ENCODE measurements at places on chromosomes 11 and 22. TPM values are rescaled to one million over a fixed set of nuclear protein-coding genes. Genes with fewer than 3 reads are reported as not detected.

Gene DSCAML1
- not detected for total RNA-seq

DNA sequence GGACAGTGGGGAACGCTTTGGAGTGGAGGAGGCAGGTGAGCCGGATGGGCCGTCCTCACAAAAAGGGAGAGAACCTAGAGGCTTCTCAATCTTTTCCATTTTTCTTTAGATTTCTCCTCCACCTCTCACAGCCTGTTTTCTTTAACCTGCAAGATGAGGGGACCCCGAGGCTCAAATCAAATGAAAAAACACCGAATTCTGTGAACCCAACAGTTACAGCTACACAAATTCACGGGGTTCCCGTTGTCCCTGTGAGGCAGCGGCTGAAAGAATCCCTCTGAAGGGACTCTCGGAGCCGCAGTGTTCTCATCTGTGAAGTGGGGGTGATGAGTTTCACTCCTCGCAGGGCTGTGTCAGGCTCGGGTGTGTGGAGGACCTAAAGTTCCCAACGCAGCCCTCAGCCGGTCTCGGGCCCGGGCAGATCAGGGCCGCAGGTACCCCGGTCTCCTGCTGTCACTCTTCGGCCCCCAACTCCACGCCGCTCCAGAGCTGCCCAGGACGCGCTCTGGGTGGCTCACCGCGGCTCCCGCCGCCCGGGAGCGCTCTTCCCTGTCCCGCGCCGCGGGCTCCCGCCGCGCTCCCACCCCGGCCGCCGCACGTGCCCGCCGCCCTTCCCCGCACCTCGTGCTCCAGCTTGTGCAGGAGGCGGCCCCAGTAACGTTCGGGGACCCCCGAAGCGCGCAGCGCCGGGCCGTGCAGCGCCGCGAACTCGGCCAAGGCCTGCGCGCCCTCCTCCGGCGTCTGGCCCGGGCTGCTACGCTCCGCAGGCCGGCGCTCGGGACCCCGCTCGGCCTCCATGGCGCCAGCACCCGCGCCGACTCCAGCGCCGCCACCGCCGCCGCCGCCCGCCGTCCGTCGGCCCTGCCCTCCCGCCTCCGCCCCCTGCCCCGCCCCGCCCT lies at the start of gene TTLL12:
Gene TTLL12 (minus strand): TSS at position 863 of the 899 bp plus-strand sequence. CDS start 65 bp downstream, at position 798.
- no peak for DNase-seq

Gene MYBPC3
- not detected for total RNA-seq

- DNase-seq: no peak
These were observed 4.4 kb downstream of the LAMTOR1 start for GRCh38 chr11:72098741-72099140.

- DNase-seq: no peak
These were observed 205.9 kb downstream of the ST3GAL4 start for GRCh38 chr11:126561327-126561893.

DNA sequence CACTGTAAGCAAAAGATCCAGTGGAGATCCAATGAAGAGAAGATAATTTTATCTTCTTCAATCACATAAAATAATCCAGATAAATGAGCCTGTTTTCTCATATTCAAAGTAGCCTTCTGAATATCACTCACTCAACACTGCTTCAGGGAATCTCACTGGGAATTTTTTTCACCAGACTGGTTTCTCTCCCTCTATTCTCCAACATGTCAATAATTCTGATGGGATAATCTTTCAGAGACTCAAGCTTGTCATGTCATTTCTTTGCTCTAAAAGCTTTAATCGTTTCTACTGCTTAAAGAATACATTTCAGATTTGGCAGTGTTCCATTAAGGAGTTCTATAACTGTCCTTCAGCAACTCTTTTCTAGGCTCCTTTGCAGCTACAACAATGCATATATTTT lies 16.3 kb downstream of the CNTN5 start:
- no peak for DNase-seq

DNA sequence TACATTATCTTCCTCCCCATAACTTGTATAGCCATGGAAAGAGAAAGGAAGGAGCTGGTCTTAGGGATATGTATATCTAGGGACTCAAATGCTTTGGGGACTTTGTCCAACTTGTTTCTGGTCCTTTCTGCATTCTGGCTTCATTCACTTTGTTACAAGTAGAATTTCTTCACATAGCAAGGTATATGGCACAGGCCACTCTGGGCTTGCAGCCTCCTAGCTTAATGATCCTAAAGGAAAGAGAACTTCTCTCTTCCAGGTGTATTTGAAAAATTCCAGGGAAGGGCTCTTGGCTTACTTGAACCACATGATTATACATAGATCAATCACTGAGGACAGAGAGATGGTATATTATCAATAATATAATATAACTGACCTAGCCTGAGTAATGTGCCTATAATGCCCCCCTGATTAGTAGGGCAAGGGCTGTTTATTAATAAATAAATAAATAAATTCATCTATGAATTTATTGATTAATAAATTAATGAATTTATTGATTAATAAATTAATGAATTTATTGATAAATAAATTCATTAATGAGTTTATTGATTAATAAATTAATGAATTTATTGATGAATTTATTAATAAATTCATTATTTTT lies 48.2 kb upstream of the CEP295 start:
- DNase-seq: no peak

GRCh38 chr11:76798202-76798581 lies 15.0 kb downstream of the TSKU start:
- no peak for DNase-seq

Gene ZNF280A
- not detected for total RNA-seq

Gene KCNJ5
- not detected for total RNA-seq

Gene PCNX3
- 39.7 TPM for total RNA-seq

Gene LDLRAD3
- total RNA-seq: 4.1 TPM

GRCh38 chr11:12871788-12872321 lies 137.3 kb upstream of the RASSF10 start:
- no peak for DNase-seq

Gene REXO2
- total RNA-seq: 259 TPM

Gene PATE4
- total RNA-seq: not detected

Gene SEPTIN3
- not detected for total RNA-seq

- no peak for DNase-seq
These were observed 172.6 kb downstream of the LARGE1 start for GRCh38 chr22:33747576-33748180.

- no peak for DNase-seq
These were observed 74.7 kb upstream of the VPREB1 start for GRCh38 chr22:22169923-22170322.

GRCh38 chr22:31289344-31289743 lies 2.9 kb downstream of the PIK3IP1 start:
- no peak for DNase-seq

GRCh38 chr22:48197189-48197690 lies 1434.8 kb downstream of the TBC1D22A start:
- no peak for DNase-seq
